ENCODE measurements at places on chromosomes 12 and 14. TPM values are rescaled to one million over a fixed set of nuclear protein-coding genes. Genes with fewer than 3 reads are reported as not detected.

Gene TMPRSS12
- not detected for total RNA-seq

Gene RNF212B
- not detected for total RNA-seq

Gene CLEC1A
- 10.6 TPM for total RNA-seq

Gene SDR9C7
- total RNA-seq: not detected

Gene TOMM20L
- not detected for total RNA-seq

Gene CD27
- not detected for total RNA-seq

Gene MEG3
- total RNA-seq: 12.7 TPM

Gene KRT73
- not detected for total RNA-seq

Gene PTGDR
- total RNA-seq: not detected

Gene CLEC14A
- 259 TPM for total RNA-seq

Gene CNTN1
- 0.13 TPM for total RNA-seq

Gene GPR135
- total RNA-seq: 7.6 TPM

Gene FAM222A
- 0.93 TPM for total RNA-seq

Gene ADAM21
- 0.36 TPM for total RNA-seq

Gene NOVA1
- total RNA-seq: 6.2 TPM

Gene CLEC4D
- not detected for total RNA-seq

Gene TMEM63C
- not detected for total RNA-seq

Gene BORCS5
- total RNA-seq: 6.5 TPM

Gene ADCY6
- 31.9 TPM for total RNA-seq

Gene NOS1
- total RNA-seq: 0.14 TPM

Gene SIX4
- total RNA-seq: 4.3 TPM

Gene OS9
- total RNA-seq: 141 TPM

Gene KRT71
- total RNA-seq: not detected

Gene DIO2
- 0.13 TPM for total RNA-seq

Gene PKP2
- total RNA-seq: 8.7 TPM

Gene GYS2
- total RNA-seq: not detected

Gene PIK3C2G
- not detected for total RNA-seq

Gene PLEKHG7
- not detected for total RNA-seq

Gene NTS
- total RNA-seq: not detected
